PC-3 (cell line): ENCODE measurements at places on chromosomes 7 and 10. TPM values are rescaled to one million over a fixed set of nuclear protein-coding genes. Genes with fewer than 3 reads are reported as not detected.

GRCh38 chr7:82044497-82045080 lies 274.7 kb upstream of the HGF start:
- H3K27ac ChIP-seq = no peak overlapping the region
- H3K27me3 ChIP-seq = no peaks in the 10 kb centered on the region
- H3K36me3 ChIP-seq = no peaks in the 10 kb centered on the region

The RBM17 gene
- total RNA-seq = 28.4 and 42.0 TPM in 2 replicates

DNA sequence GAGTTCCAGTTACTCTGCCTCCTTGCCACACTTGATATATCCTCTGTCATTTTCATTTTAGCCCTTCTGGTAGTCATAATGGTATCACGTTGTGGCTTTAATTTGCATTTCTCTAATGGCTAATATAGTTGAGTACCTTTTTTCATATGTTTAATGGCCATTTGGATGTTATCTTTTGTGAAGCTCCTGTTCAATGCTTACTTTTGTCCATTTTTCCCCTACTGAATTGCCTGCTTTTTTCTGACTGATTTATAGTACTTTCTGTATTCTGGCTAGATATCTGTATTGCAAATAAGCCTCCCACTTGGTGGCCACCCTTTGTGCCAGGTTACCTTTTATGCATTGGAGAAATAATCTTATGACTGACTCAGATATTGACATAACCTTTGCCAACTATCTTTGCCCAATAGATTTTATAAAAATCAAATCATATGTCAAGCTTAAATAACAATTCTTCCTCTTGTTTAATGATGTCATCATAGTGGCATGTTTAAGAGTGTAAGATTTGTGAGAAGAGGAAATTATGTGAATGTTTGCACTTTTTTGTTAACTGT lies 50.6 kb downstream of the PRPF18 start:
- no peak overlapping the region for H3K27ac ChIP-seq
- H3K4me1 ChIP-seq = peaks cover 15% of the 10 kb centered on the region
- no peak overlapping the region for H3K4me3 ChIP-seq
- DNase-seq = peak; percentile 29
- no peaks in the 10 kb centered on the region for H3K27me3 ChIP-seq

- H3K27ac ChIP-seq = no peak overlapping the region
- no peaks in the 10 kb centered on the region for H3K36me3 ChIP-seq
- peaks cover 27% of the 10 kb centered on the region for H3K27me3 ChIP-seq
Observed at GRCh38 chr7:156998988-156999957, 11.2 kb downstream of the MNX1 start.

The C7orf33 gene
- not detected in 2 replicates for total RNA-seq

DNA sequence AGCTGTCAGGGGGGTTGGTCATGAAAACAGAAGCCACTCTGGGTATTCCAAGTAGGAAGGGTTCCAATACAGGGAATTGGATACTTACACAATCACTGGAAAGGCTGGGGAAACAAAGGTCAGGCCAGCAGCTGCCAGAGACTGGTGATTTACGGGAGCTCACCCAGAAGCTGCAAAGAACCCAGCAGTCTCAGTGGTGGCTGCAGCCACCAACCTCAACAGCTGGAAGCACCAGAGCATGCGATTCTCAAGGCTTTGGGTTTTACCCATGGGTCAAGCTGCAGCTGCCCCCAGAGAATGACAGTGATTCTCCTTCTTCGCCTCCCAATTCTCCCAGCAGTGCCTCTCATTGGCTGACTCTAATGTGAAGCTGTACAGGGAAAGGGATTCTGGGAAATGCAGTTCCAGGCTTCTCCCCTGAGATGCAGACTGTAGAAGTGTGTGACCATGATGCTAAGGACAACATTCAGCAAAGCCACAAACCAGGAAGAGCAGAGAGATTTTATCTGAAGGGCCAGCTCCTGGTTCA lies 107.2 kb upstream of the TCF7L2 start:
- no peaks in the 10 kb centered on the region for H3K4me1 ChIP-seq
- no peaks in the 10 kb centered on the region; the same call in 1 of the 2 replicates for H3K36me3 ChIP-seq
- no peak overlapping the region for H3K27ac ChIP-seq
- DNase-seq = no peak
- no peaks in the 10 kb centered on the region for H3K27me3 ChIP-seq

- no peaks in the 10 kb centered on the region for H3K27me3 ChIP-seq
- H3K4me3 ChIP-seq = no peak overlapping the region
- H3K27ac ChIP-seq = no peak overlapping the region
- DNase-seq = no peak
- H3K36me3 ChIP-seq = no peaks in the 10 kb centered on the region
- no peaks in the 10 kb centered on the region for H3K4me1 ChIP-seq
Observed at GRCh38 chr7:92953657-92954056, 117.3 kb upstream of the CDK6 start.

DNA sequence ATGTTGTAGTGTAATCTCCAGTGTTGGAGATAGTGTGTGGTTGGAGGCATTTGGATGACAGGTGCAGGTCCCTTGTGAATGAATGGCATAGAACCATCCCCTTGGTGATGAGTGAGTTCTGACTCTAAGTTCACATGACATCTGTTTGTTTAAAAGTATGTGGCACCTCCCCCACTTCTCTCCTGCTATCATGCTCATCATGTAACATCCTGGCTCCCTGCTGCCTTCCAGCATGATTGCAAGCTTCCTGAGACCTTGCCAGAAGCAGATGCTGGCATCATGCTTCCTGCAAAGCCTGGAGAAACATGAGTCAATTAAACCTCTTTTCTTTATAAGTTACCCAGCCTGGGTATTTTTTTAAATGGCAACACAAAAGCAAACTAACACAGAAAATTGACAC lies 499.0 kb upstream of the SEMA3D start:
- no peaks in the 10 kb centered on the region for H3K36me3 ChIP-seq
- H3K4me1 ChIP-seq = no peaks in the 10 kb centered on the region; the same call in 1 of the 2 replicates
- H3K27ac ChIP-seq = no peak overlapping the region
- peak; percentile 77 for DNase-seq

DNA sequence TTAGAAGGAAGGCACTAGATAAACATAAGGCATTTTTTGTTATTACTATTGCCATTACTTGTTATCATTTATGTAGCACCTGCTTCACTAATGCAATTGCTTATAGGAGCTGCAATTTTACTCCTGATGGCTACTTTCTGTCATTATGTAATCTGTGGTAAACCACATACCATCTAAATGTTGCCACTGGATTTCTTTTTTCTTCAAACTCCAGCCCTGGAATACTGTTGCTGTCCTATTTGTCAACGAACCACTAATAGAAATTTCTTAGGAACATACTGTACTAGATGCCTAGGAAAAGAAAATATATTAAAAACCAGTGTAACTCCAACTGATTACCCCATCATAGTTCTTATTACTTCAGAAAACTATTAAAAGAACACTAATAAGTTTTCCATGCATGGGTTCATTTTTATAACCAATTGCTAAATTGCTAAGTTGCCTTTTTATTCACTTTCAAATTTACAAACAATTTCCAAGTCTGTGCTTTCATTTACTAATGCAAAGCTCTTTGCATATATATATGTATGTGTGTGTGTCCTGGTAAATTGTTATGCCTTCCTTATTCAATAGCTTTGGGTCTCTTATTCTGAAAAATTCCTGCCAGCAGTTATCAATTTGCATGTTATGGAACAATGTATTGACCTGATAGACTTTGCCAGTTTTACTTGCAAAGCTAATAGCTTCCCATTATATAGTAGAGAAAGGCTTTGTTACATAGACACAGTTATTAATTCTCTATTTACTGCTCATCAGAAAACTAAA lies 287.4 kb downstream of the EXOC4 start:
- H3K4me3 ChIP-seq = no peak overlapping the region
- no peak for DNase-seq
- H3K4me1 ChIP-seq = peaks cover 9% of the 10 kb centered on the region
- H3K36me3 ChIP-seq = no peaks in the 10 kb centered on the region
- no peak overlapping the region for H3K27ac ChIP-seq
- no peaks in the 10 kb centered on the region for H3K27me3 ChIP-seq

The SAP25 gene
- total RNA-seq = 0.22 and 0.52 TPM in 2 replicates

- no peak overlapping the region for H3K27ac ChIP-seq
- no peaks in the 10 kb centered on the region for H3K36me3 ChIP-seq
- H3K27me3 ChIP-seq = no peaks in the 10 kb centered on the region
- no peak overlapping the region for H3K4me3 ChIP-seq
- DNase-seq = no peak
- peaks cover 43% of the 10 kb centered on the region for H3K4me1 ChIP-seq
Observed at GRCh38 chr7:131161103-131161502, 166.6 kb upstream of the MKLN1 start.
